ENCODE measurements at places on chromosomes 6 and 20.

GRCh38 chr6:35674594-35674993 is 14.1 kb downstream of the FKBP5 start:
- DNase-seq: no peak

- no peak for DNase-seq
These were observed 108.6 kb downstream of the OPN5 start for GRCh38 chr6:47890326-47890875.

GRCh38 chr20:19256085-19256484 is 43.6 kb downstream of the SLC24A3 start:
- no peak for DNase-seq

DNA sequence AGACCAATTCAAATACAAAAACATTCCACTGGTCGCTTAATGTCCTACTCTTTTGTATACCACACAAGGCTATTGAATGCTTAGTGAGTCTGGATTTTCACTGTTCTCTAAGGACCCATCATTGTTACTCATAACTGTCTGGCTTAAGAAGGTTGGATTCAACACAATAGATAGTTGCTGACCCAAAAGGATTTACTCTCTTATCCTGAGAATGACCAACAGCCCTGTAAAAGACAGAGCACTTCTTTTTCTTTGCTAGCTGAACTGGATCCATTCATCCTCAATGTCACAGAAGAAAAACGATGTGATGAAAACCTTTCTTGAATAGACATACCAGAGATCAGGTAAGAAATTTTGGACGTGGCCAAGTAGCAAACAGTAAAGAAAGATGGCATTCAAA is 645.6 kb downstream of the KHDRBS2 start:
- DNase-seq: no peak

DNA sequence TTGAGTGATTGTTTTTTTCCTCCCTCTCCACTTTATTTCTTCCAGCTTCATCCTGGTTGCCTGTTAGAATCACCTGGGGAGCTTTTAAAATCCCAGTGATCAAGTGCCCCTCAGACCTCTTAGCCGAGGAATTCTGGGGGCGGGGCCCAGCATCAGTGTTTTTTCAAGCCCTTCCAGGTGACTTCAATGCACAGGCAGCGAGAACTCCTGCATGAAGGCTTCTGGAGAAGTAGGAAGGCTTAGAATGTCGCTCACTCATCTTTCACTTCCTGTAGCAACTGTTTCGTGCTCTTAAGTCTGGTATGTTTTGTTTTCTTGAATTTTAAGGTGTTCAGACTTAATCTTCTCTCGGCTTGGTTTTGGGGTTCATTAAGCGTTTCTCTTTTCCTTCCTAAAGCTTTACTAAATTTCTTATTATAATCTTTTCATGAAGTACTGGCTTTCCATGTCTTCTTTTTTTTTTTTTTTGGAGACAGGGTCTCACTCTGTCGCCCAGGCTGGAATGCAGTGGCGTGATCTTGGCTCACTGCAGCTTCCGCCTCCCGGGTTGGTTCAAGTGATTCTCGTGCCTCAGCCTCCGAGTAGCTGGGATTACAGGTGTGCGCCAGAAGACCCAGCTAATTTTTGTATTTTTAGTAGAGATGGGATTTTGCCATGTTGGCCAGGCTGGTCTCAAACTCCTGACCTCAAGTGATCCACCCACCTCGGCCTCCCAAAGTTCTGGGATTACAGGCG is 30.9 kb upstream of the TULP1 start:
- DNase-seq: no peak

DNA sequence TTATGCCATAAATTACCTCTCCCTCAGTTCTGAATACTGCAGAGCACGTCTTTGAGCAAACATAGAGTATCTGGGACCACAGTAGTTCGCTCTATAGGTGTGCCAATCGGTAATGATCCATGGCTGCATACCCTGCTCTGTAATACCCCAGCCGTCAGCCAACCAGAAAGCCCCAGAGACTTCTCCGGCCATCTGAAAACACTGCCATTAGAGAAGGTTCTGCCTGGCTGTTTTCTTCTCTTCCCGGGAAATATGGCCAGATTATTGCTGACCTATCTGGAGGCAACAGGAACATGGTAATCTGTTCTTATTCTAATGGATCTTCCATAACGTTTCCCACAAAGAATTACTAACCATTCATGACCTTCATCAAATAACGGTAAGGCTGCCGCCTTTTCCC is 139.9 kb downstream of the RPS12 start:
- no peak for DNase-seq

GRCh38 chr20:23441850-23442313 is 2.4 kb downstream of the CSTL1 start:
- DNase-seq: peak; percentile 75
